ENCODE measurements at places on chromosomes 4 and X. TPM values are rescaled to one million over a fixed set of nuclear protein-coding genes. Genes with fewer than 3 reads are reported as not detected.
A peak's percentile ranks its signal among the peaks of the same experiment; 100 is the strongest.

The USP17L17 gene
- not detected for polyA plus RNA-seq

The MAGED4B gene
- polyA plus RNA-seq, result 0.05 TPM

The SLC38A5 gene
- 316 TPM for polyA plus RNA-seq

The CT45A5 gene
- polyA plus RNA-seq, result not detected

The ELOVL6 gene
- polyA plus RNA-seq, result 36.5 TPM

The UGT2B15 gene
- not detected for polyA plus RNA-seq

GRCh38 chr4:106041294-106042002, 146.2 kb downstream of the NPNT start:
- DNase-seq, result no peak

GRCh38 chrX:30702736-30703135, 49.5 kb downstream of the GK start:
- no peak for DNase-seq

DNA sequence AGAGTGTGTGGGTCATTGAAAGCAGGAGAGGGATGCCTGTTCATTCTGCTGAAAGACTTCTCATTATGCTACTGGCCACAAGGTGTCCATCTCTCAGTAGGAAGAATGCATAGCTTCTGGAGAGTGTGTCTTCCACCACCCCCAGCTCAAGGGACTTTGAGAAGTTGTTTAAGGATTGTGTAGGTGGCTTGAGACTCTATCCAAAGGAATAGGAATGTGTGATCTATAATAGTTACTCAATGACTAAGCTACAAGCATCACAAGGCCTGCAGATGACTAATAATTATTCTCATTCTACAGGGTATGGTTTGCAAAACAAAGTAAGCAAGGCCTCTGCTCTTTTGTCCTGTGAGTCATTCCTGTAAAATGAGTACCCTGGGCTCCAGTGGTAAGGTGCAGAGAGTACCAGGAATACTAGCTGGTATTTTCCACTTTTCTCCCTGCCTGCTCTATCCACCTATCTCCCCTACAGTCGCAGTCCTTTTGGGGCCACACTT, 279.8 kb upstream of the BOD1L1 start:
- peak; percentile 88 for DNase-seq

- no peak for DNase-seq
These were observed at the start of gene GPR82 for GRCh38 chrX:41723826-41724225. TSS of gene GPR82 (plus strand) at chrX:41724181. CDS start at chrX:41727027, 2,846 bp downstream.

DNA sequence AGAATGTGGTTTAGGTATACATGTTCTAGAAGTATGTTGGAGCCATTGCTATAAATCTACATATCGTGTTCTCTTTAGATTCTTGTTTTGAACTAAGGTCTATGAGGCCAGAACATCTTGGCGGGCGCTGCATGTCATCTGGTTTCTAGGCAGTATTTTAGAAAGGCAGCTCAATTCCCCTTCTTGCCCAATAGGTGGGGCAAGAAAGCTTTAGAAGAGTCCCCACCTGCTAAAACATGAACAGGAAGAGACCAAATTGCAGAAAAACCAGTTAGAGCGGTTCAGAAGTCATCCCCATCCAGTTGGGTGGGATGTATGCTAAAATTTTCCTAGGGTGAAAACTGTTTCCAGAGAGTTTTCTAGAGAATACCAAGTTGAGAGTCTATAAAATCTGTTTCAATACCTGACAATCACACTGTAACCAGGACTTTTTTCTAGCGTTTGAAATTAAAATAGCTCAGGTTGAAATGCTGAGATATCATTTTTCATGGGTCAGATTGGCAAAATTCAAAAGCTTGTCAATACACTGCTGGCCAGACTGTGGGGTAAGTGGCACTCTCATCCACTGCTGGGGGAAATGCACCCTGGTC, 17.5 kb upstream of the SH3KBP1 start:
- no peak for DNase-seq

DNA sequence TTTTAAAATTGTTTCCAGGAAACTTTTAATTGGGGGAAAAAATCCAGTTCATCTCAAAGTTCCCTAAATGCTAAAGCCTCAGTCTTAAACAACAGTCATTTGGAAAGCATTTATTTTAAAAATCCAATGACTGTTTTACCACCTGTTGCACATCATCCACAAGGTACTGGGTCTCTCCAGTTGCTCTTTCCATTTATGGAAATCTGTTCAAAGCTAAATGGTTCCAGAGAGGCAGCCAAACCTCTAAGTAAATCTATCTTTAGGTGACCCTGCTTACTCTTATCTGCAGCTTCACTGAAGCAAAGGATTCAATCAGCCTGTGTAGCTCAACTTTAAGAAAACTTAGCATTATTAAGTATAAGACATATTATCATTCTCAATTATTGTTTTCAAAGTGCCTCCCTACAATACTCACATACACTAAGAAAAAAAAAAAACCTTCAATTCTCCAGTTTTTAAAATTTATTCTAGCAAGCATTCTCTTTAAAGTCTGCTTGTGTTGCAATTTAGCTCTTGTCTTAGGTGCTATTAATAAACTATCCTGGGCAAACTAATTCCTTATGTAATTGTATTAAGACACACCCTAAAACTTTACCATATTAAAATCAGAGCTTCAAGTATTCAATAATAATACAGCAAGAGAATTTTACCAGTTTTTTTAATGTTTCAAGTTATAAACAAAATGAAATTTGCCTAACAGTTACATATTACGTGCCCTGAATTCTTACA, 60.6 kb downstream of the NOCT start:
- no peak for DNase-seq

DNA sequence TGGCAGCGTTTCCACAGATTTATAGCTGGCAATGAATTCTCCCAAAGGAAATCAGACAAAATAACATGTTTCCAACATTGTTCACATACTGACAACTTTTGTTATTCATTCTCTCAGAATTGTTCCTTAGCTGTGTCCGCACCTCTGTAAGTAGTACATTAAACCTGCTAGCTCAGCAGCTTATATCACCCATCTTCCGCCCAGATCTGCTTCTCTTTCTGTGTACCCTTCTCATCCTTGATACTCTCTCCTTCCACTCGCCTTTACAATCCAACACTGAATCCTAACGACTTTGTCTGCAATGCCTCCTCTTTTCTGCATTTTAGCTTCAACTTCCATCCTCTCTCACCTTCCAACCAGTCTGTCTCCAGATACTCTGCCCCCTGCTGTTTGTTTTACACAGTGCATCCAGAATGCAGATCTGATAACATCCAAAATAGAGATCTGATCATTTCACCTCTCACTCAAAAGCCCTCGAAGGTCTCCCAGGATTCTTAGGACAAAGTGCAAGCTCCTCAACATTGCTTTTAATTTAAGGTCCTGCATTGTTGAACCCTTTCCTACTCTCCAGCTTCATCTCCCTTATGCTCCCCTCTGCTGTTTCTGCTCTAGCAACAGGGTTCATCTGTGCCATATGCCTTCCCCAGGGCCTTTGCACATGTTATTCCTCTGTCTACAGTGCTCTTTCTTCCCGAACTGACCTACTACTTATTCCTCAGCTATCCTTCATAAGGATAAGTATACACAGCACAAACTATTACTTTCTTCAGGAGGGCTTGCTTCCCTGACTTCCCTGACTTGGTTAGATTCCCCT, 67.3 kb upstream of the VBP1 start:
- DNase-seq, result peak; percentile 5

DNA sequence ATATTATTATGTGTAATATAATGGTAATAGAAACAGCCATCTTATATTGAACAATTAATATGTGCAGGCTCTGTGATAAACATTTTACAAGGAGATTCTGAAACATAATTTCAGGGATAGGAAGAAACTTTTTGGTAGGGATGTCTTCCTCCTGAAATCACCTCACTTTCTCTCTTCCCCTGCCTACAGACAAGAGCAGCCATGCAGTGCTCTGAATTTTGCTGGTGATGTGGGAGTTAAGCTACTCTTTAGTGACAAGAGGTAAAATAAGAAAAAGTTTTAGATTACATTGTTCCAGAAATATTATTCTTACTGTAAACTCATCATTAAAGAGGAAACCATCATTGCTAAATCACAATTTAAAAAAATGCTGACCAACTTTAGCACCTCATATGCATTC, 36.1 kb downstream of the LARP7 start:
- DNase-seq, result no peak

GRCh38 chr4:88060431-88060830, 53.0 kb downstream of the PKD2 start:
- no peak for DNase-seq

DNA sequence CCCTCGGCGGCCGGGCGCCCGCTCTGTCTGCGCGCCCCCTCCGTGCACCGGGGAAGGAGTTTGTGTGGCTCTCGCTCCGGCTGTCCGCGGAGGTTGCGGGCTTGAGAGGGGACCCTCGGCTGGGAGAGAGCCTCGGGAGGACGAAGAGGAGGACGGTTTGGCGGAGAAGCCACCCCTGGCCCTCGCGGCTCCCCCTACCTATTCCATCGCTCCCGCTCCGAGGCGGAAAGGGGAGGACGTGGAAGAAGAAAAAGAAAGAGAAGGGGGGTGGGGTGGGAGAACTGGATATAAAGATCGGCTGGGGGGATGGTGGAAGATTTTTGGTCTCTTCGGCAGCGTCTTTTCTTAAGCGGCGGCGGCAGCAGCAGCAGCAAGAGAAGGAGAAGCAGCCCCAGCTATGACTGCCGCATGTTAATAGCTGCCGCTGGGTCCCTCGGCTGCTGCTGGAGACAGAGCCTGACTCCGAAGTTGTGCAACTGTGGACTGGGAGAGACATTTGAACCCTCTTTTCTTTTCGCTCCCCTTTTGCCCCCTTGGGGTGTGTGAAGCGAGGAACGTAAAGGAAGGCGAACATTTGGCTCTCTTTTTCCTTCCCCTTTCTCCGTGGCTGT, 895 bp downstream of the ADGRL3 start:
- no peak for DNase-seq

- DNase-seq, result no peak
These were observed 136.2 kb downstream of the CFAP299 start for GRCh38 chr4:80471756-80472155.

DNA sequence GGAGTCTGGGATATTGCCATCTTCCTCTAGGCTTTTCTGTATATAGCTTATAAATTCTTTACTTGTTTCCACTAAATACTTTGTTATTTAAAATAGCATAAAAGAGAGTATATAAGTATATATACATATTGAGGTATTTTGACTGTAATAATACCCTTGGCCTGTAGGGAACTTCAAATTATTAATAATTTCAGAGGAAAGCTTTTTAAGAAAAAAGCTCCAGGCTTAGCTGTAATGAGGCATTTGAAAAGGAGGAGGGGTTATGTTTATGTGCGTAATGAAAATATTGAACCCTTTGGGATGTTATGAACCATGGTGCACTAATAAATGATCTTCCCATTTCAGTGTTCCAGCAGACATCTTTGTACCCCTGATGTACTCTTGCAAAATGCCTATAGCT, 578.1 kb downstream of the RPA4 start:
- DNase-seq, result no peak

DNA sequence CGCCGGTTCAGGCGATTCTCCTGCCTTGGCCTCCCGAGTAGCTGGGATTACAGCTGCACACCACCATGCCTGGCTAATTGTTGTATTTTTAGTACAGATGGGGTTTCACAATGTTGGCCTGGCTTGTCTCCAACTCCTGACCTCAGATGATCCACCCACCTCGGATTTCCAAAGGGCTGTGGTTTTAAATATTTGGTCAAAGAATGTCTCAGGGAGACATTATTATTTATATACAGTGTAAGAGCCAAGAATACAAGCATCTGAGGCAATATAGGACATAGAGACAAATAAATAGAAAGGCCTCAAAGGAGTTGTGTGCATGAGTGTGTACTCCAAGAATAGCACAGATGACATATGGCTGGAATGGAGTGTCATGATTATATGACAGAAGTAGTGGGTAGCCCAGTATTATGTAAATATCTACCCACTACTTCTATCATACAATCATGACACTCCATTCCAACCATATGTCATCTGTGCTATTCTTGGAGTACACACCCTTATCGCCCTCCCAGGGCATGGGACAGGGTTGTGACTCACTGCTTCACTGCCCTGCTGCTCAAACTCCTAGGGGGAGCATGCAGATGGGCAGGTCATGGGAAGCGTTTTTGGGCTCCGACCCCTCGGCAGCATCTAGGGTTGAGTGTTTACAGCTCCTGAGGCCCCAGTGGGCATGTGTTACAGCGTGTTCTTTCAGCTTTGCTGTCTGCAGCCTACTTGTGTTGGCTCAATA, 1649.8 kb upstream of the PCDH10 start:
- DNase-seq, result no peak

GRCh38 chrX:78527263-78527662, 131.9 kb downstream of the RTL3 start:
- peak; percentile 23 for DNase-seq

DNA sequence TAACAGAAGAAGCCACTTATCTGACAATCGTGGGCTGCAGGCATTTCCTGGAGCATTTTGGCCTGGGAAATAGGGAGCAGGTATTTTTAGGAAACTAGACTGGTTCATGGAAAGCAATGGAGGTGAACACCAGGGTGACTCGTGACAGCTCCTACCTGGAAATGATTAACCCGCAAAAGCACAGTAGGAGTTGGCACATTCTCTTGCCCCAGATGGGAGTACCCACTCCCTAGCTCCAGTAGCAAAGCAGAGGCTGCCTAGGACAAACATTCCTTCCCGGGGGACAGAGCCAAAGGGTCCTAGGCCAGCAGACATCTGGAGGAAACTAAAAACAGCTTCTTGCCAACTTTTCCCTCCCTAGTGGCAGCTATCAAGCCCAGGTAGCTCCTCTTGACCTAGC, 29.0 kb downstream of the RTL5 start:
- no peak for DNase-seq

Data from keratinocyte (primary cell).